M059J (cell line): ENCODE measurements at places on chromosomes 7 and 10. TPM values are rescaled to one million over a fixed set of nuclear protein-coding genes. Genes with fewer than 3 reads are reported as not detected.
A peak's percentile ranks its signal among the peaks of the same experiment; 100 is the strongest.

The OR2A5 gene
- not detected in 2 replicates for total RNA-seq

The FFAR4 gene
- total RNA-seq = not detected in 2 replicates

The FAM241B gene
- 1.9 and 2.8 TPM in 2 replicates for total RNA-seq

The DCLRE1C gene
- total RNA-seq = 6.3 and 9.7 TPM in 2 replicates

The FKBP6 gene
- not detected in 2 replicates for total RNA-seq

The GNAI1 gene
- 48.1 and 58.9 TPM in 2 replicates for total RNA-seq

The PPRC1 gene
- 14.7 and 15.1 TPM in 2 replicates for total RNA-seq

The RET gene
- 0.15 TPM in 1 of 2 replicates, not detected in the other for total RNA-seq

The GAD2 gene
- not detected in 2 replicates for total RNA-seq

The SLC26A5 gene
- total RNA-seq = not detected in 2 replicates

The GALNT11 gene
- total RNA-seq = 26.1 and 45.0 TPM in 2 replicates

The SH2B2 gene
- total RNA-seq = 0.44 and 5.1 TPM in 2 replicates

DNA sequence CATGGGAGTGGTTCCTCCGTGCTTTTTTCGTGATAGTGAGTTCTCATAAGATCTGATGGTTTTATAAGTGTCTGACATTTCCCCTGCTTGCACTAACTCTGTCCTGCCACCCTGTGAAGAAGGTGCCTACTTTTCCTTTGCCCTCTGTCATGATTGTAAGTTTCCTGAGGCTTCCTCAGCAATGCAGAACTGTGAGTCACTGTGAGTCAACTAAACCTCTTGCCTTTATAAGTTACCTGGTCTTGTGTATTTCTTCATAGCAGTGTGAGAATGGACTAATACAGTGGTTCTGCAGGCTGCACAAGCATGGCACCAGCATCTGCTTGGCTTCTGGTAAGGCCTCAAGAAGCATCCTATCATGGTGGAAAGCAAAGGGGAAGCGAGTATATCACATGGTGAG is 1144.6 kb downstream of the SORCS3 start:
- no peak for DNase-seq

- DNase-seq = no peak
Observed at GRCh38 chr10:101631821-101632475, 43.8 kb downstream of the DPCD start.

DNA sequence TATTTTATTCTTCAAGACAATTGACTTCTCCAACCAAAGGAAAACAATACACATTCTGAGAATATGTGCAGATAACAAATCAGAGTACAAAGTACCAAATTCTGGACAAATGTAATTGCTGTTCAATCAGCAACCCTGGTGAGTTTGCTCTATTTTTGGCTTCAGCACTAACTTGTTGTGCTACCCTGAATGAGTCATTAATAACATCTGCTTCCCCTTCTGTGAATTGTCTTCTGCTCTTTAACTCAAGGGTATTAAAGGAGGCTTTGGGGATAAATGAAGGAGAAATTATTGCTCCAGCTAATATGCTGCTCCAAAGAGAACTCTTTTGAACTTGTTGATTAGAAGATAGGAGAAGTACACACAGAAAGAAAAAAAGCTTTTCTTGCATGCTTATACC is 459.3 kb downstream of the HTR7 start:
- DNase-seq = no peak

DNA sequence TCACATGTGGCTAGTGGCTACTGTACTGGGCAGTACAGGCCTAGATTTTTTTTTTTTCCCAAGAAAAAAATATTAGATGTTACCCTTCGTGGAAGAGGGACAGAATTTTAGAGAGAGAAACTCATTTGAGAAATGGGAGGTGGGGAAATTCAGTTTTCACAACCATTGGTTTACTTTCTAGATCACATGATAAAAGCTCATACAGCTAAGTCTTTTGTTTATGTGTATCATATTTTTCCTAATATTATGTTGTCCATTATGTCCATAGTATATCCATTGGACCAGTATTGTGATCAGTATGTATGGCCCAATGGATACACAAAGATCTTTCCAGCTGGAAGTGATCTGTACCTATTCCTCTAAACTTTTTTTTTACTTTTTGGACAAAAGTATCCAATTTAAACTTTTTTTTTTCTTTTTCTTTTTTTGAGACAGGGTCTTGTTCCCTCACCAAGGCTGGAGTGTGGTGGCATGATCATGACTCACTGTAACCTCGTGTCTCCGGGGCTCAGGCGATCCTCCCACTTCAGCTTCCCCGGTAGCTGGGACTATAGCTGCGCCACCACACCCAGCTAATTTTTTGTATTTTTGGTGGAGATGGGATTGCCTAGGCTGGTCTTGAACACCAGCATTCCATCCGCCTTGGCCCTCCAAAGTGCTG is 4.1 kb downstream of the CALU start:
- no peak for DNase-seq

DNA sequence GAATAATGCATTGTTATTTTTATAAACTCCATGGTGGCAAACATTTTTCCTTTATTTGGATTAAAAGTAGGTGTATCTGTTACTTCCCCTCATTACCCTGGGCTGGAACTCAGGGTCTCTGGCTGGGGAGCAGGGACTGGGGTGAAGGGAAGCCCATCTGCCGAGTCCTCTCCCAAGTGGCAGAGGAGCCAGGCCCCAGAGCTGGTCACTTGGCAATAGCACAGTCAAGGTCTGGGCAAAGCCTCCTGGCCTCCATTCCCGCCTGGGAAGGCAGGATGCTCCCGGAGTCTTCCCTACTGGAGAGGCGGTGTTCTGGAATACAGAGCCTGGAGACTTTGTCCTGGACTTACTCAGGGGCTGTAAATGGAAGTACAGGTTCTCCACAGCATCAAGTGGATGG is 76.2 kb downstream of the CDH23 start:
- DNase-seq = no peak

GRCh38 chr10:128549101-128549608 is 422.9 kb upstream of the MKI67 start:
- no peak for DNase-seq

- DNase-seq = no peak
Observed at GRCh38 chr10:77202857-77203256, 434.8 kb downstream of the KCNMA1 start.

DNA sequence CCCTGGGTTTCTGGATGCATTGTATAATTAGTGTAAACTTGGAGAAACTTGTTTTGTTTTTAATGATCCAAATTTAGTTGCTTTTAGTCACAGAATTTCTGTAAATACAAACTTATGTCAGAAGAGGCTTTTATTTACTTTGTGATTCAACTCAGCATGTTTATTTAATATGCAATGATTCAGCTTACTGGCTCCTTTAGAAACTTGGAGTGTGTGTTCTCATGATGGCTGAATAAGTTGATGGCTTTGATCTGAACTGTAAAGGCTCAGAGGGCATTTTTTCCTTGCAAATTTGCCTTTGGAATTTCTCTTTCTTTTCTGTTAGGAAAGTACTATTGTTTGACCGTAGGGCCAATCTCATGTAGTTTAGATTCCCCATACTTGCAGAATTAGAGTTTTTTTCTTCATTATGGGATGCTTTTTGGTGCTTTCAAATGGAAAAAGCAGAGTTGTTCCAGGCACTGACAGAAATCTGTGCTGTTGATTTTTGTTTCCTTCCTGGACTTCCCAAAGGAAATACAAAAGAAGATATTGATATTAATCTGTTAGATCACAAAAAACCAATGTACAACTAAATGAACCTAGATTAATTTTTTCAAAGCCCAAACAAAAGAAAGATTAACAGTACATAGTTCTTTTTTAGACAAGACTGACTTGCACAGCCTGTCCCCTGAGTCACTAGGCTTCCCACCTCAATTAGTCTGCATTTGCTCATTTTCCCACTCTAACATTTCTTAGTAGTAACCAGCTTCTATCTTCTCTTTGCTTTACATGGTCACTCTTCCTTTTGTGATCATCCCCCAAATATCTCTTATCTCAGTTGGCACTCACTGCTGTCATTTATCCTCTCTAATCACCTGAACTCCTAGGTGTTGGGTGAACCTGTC is 96.8 kb upstream of the AGR3 start:
- peak; percentile 88 for DNase-seq

DNA sequence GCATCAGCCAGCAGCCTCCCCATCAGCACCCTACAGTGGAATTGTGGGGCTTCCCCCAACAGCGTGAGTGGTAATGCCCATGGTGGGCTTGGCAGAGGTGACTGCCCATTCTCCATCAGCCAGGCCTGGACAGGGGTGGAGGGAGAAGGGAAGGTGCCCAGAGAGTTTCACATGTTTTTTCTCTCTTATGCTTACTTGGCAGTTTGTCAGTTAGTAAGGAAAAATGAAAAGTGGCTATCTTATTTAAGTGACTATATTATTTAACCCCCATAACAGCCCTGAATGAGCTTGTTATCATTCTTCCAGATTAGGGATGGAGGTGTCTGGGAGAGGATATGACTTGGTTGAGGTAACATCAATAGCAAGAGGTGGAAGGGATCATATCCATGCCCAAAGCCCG is 921.7 kb downstream of the GRID1 start:
- no peak for DNase-seq

DNA sequence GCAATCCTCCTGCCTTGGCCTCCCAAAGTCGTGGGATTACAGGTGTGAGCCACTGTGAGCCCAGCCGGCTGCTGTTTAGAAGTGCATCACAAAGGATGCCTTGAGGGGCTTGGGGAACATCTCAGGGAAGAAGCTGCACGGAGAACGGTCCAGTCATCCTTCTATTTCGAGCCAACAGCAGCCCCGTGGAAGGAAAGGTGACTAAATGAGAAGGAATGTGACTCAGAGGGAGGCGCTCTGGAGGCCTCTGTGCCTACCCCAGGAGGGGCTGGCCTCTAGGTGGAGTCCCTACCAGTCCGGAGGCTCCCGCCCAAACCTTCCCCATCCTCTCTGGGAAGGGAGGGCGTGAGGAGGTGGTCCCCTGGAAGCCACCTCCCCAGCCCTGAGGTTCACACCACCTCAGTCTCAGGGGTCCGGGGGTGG is 76.2 kb downstream of the CTBP2 start:
- peak; percentile 97 for DNase-seq

DNA sequence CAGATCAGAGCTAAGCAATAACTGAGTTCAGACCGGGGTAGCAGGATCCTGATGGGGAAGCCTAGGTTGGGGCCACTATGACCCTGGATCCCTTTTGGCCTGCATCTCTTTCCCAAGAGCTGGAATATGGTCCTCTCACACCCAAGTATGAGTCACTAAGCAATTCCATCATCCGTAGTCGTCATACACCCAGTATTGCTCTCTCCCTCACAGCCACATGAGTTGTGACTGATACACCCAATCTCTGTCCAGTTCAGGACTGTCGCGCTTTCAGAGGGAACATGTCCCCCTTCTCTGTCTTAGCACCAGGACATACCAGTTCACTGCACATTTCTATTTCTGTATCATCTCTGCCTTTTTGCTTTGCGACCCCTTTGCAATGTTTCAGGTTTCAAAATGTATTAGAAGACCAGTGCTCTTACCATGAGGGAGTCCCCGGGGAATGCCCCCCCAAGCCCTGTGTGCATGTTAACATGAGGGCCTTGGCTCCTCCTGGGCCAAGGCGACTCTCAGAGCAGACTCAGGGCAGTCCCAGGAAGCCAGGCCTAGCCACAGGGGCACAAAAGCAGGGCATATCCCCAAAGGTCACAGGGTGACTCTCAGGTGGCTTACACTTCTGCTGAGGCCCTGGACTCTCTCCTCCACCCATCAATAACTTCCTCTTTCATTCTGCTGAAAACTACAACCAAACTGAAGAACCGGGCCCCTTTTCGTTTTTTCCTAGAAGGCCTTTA is 75.3 kb upstream of the SAMD8 start:
- peak; percentile 12 for DNase-seq
